SJSA1 (cell line): ENCODE measurements at places on chromosomes 7 and 10.

- DNase-seq: no peak
Observed at GRCh38 chr10:5817322-5818047, 4.3 kb upstream of the GDI2 start.

DNA sequence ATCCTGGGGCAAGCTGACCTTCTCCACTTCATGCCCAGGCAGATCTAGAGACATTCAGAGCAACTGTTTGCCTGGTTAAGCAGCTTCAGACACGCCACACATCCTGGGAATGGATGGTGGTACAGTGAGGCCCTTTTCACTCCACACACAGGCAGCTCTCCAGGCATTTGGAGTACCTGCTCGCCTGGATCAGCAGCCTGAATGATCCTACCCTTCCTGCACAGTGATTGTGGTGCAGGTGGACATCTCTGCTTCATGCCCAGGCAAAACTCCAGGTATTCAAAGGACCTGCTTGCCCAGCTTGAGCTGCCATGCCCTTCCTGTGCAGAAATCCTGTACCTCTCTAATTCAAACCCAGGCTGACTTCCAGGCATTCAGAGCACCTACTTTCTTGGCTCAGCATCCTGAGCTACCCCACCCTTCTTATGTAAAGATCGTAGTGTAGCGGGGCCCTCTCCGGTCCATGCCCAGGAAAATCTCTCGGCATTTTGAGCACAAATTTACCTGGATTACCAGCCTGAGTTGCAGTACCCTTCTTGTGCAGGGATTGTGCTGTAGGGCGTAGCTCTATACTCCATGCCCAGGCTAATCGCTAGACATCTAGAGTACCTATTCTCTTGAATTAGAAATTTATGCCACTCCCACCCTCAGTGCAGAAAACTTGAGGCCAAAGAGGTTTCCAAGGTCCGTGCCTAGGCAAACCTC is 972.8 kb downstream of the ANKRD7 start:
- DNase-seq: no peak

DNA sequence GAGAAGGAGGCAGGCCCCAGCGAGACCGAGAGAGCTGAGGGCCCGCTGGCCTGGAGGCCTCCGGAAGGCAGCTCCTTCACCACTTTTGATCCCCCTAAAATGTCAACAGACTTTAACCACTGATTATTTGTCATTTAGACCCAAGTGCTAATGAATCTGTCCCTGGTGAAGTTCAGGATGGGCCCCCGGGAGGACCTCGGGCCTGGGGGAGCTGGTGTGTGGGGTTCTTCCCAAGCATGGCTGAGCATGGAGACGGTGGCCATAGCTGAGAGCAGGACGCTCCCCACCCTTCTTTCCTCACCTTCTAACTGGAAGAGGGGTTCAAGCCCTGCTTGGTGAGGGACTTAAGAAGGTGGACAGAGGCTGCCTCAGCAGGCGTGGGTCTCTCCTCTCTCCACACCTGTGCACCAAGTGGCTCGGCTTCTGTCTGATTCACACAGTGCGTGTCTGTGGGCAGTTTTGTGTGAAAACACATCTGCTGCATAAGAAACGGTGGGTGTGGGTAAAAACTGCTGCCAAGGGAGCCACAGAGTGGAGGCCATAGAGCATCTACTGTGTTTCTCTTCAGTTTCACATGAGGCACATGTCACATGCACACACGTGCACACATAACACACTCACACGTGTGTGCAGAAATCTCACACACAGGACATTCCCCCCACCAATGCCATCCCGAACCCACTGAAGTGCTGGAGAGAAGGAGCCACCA is 53.5 kb upstream of the VIPR2 start:
- no peak for DNase-seq

- DNase-seq: no peak
Observed at GRCh38 chr7:672891-673290, 53.6 kb upstream of the DNAAF5 start.

- DNase-seq: no peak
Observed at GRCh38 chr10:91545838-91546237, 87.0 kb downstream of the PPP1R3C start.

GRCh38 chr7:3289996-3290395 is 11.1 kb upstream of the SDK1 start:
- DNase-seq: peak; percentile 49

- no peak for DNase-seq
Observed at GRCh38 chr7:105141068-105141467, 127.1 kb downstream of the KMT2E start.

DNA sequence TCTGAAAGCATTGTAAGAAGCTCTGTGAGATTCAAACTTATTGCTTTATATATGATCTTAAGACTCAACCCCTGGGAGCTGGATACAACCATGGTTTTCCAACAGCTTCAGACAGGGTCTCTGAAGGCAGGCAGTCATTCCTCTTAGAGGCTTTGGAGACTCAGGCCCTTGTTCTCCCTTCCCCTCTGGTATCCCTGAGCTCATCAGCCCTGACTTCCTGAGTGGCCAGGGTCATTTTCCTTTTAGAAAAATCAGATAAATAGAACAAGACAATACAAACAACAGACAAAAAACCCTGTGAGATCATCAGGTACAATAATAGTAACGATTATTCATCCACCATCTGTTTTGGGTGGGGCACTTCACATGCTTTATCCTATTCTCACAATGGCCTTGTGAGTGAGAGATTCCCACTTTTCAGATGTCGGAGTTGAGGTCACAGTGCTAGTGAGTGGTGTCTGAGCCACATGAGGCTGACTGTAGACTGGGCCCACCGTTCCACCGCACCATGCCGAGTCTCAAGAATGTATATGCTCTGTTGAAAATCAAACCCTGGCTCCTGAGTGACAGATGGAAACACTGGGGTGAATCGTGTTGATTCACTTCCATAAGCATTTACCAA is 144.2 kb downstream of the CXCL12 start:
- no peak for DNase-seq

DNA sequence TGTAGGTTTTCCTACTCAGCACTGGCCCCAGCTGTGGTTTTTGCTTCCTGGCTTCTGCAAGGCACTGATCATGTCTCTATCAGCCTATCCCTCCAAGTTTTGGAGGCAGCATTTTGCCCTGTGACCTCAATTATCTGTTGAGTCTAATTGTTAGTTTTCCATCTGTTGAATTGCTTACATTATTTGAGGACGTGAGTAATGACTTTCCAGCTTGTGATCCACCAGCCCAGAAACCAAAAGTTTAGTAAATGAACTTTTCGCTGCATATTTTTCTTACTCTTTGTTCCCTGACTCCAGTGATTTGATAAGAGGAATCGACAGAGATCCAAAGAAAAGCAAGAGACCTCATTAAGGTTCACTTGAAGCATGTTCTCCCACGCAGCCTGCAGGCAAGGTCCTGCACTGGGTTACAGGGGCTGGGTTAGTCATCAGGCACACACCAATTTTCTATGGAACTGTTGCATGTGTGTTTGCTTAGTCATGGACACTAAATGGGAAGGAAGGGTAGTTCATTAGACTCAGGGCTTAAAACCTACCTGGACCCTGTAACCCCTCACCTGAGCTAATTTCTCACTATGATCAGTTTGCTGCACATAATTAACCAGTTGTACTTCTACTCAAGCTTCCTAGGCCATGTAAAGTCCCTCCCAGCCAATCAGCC is 57.2 kb downstream of the AKR1E2 start:
- DNase-seq: no peak

DNA sequence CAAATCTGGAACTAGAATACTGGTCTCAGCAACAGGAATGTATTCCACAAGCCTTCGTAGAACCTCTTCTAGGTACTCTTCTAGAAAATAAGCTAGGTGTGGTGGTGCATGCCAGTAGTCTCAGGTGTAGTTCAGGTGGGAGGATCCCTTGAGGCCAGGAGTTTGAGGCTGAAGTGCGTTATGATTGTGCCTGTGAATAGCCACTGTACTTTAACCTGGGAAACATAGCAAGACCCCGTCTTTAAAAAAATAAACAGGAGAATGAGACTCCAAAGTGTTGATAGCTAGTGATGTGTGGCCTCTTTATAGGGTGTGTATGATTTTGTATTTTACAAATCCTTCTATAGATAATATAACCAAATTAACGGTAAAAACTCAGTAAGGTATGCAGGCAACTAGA is 1.5 kb upstream of the ZNF775 start:
- no peak for DNase-seq

DNA sequence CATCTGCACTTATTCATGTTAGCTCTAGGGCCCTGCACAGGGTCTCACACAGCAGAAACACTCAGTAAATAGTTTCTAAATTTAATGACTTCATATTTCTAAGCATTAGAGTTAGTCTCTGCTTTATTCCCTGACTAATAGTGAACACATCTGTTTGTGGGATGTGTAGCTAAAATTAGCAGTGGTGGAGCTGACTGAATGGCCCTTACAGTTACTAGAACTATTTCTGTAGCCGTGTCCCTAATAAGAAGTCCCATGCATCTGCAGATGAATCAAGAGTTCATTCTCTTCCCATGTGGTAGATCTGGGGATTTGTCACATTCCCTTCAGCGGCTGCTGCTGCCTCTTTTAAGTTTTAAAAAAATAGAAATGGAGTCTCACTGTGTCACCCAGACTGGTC is 11.7 kb downstream of the MAP3K8 start:
- no peak for DNase-seq

DNA sequence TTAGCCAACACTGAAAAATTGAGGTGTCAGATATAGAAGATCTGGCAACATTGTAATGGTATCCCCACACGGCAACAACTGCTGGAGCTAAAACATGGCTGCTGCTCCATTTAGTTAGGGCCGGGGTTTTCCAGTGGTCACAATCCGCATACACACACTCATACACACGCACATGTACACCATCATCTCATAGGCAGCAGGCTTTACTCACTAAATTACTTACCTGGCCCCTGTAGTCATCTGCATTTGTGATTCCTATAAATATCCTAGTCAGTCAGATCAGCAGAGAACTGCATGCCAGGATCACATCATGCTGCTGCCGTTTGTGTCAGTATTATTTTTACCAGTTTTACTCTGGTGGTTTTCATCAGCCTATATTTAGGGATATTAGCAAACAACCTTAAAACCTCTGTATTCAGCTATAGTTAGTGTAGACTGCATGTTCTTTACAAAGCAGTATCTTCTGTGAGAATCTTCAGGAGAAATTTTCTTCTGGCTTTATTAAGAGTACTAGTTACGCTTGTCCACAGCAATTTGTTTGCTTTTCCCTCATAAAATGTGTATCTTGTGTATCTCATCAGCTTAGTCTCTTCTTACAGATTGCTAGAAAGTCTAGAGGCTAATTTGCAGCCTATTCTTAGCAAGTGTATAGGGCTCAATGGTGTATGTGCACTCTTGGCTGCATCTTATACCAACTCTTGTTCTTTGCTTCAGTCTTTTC is 38.3 kb upstream of the PTPN12 start:
- DNase-seq: no peak

- no peak for DNase-seq
Observed at GRCh38 chr7:1234049-1234880, 1.6 kb downstream of the UNCX start.

DNA sequence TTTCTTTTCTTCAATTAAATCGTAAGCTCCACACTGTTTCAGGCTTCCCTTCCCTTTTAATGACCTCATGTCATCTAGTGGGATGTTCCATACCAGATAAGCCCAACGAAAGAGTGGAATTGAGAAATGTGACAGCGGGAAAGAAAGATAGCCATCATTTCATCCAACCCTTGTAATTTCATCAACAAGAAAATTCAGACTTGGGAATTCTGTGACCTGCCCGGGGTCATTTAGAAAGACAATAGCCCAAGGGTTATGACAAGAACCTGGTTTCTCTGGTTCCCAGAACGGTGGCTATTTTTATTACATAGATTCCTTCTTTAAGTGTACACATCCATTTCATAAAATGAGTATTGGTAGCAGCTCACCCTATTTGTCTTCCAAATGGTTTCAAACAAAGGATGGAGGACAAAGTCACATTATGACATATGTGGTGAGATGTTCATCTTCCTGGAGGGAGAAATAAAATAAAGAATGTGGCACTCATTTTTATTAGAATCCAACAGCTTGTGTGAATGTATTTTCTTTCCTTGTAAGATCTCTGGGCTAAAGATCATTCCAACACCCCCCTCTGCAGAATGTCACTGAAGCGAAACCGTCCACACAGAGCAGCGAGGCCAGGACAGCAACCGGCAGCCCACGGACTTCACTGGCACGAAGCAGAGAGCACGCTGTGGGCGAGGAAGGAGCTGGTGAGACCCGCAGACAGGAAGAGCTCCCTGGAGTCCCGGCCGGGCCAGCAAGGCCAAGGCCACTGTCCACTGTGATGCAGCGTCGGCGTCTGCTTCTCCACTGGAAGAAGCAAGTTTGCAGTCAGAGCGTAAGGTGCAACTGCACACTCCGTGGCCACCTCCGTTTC is 199.9 kb downstream of the KLF6 start:
- no peak for DNase-seq

GRCh38 chr10:76309741-76310587 is 878.5 kb downstream of the LRMDA start:
- no peak for DNase-seq

- no peak for DNase-seq
Observed at GRCh38 chr7:107138696-107139420, 29.9 kb upstream of the HBP1 start.

- DNase-seq: no peak
Observed at GRCh38 chr10:94213001-94213530, 149.7 kb downstream of the NOC3L start.

DNA sequence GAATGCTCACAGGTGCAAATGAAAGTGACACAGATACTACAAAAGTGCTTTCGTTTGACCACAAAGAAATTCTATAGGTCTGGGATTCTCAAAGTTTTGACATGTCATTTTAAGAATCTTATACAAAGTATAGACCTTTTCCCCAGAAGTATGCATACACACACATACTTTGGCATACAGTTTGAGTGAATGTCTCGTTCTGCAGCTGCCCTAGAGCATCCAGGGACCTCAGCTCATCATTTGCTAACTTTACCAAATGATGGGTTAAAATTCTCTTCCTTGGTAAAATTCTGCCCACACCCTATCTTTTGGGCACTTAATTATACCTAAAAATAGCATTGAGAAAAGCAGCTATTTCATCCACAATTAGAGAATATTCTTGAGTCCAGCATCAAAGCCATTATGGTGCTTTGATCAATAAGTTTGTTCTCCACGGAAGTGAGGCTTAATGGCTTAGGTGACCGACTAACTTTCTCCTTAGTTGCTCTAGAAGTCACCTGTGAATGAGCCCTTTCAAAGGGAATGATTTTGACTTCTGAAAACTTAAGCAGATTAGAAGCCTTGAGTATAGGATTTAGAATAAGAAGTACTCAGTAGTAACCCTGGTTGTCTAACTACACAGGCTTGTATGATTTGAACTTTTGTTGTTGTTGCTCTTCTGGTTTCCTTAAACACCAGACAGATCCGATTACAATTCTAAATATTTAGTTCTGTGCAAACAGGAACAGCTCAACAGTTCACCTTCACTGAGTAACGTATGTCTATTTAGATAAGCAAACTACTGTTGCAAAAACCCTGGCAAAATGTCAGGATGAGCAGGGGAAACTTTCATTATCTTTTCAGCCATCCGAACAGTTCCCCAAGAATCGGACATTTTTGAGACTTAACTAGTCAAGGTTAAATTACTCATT is 70.6 kb downstream of the CNNM2 start:
- DNase-seq: no peak

- DNase-seq: no peak
Observed at GRCh38 chr7:24908166-24908565, 71.8 kb downstream of the OSBPL3 start.

GRCh38 chr10:58414270-58415041 is 29.2 kb downstream of the TFAM start:
- no peak for DNase-seq
